ENCODE measurements at places on chromosomes 12 and 14.

GRCh38 chr14:20671597-20672283 is 12.6 kb upstream of the RNASE4 start:
- no peak overlapping the region for H3K4me3 ChIP-seq
- H3K36me3 ChIP-seq, result no peaks in the 10 kb centered on the region
- H3K4me1 ChIP-seq, result no peaks in the 10 kb centered on the region

DNA sequence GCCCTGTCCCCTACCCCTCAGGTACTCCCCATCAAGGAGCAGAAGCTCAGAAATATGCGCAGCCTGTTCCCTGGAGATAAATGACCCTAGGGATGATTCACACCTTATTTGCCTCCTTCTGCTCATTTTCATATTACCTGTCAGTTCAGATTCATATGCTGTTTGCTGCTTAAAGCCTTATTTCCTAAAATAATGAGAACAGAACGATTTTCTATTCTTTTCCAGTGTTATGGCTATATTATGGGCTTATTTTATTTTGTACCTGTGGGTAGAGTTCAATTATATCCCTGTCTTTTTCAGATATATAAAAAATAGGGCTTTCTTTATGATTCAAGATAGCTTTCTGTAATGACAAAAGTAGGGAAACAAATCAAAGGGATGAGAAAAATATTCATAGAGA is 224.8 kb downstream of the RPAP3 start:
- no peaks in the 10 kb centered on the region for H3K36me3 ChIP-seq
- no peak overlapping the region for H3K27ac ChIP-seq
- DNase-seq, result no peak
- H3K4me1 ChIP-seq, result no peaks in the 10 kb centered on the region

DNA sequence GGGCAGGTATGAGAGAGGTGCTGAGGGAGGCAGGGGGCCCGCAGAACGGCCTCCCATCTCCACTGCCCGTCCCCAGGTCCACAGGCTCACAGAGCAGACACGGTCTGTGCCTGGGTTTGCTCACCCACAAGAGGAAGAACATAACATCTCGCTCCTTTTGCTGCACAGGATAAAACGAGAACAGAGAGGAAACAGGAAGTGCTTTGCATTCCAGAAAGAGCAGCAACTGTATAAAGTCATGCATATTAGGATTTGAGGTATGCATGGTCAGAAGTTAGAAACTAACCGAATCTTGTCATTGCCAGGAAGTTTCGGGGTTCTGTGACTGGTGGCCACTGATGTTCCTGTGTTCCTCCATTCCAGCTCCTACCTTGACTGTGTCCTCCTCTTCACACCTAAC is 25.0 kb downstream of the NTF3 start:
- no peak for DNase-seq
- no peak overlapping the region for H3K27ac ChIP-seq
- H3K36me3 ChIP-seq, result no peaks in the 10 kb centered on the region
- peaks cover 7% of the 10 kb centered on the region for H3K4me1 ChIP-seq
- no peaks in the 10 kb centered on the region for H3K27me3 ChIP-seq

DNA sequence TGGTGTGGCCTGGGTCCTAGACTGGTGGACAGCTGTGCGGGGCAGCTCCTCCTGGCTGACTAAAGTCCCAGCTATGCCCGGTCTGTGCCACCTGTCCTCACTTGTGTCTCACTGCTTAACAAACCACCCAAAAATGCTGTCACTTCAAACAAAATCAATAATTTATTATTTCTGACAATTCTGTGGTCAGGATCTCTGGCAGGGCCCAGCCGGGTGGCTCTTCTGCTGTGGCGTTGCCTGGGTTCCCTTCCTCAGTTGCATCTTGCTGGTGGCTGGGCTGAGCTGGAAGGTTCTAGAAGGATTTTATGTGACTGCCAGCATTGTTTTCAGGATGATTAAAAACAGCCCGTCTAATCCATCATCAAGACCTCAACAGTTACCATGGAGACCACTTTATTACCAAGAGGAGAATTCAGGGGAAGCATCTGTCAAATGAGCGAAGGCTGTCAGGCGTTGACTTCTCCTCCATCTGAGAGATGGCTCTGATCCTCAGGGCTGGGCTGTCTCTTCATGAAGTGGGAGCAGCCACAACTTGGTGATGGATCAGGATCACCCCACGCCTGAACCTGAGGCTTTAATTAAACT is 280.6 kb upstream of the SFSWAP start:
- H3K4me1 ChIP-seq, result no peaks in the 10 kb centered on the region
- no peak overlapping the region for H3K27ac ChIP-seq
- no peaks in the 10 kb centered on the region for H3K36me3 ChIP-seq
- no peaks in the 10 kb centered on the region for H3K27me3 ChIP-seq

DNA sequence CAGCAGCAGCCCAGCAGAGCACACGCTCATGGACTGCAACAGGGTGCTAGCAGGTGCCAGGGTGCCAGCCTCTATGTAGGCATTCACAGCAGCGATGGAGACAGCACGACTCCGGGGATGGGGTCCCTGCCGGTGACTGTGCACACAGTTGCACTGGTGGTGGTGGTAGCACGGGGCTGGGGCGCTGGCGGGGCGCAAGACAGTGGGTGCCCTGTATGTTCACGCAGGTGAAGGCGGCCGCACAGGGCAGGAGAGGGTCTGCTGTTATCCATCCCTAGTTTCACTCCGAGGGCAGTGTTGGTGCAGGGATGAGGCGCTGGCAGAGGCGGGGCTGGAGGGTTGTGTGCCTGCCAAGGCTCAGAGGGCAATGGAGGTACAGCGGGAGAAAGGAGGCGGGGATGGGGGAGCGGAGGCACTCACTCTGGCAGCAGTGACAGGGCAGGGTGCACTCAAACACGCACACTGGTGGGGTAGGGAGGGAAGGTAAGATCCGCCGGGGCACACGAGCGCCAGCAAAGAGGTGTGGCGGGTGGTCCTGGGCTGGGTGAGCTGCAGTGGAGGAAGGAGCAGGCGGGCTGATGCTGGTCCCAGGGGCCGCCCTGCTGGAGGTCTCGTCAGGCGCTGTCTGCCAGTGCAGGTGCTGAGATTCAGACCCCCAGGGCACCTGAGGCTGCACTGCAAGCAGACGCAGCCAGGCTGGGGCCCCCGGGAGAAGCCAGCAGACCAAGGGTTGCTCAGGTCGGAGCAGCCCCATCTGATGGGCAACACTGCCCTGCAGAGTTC is 76.7 kb downstream of the GALC start:
- no peak overlapping the region for H3K4me3 ChIP-seq
- no peak for DNase-seq
- no peaks in the 10 kb centered on the region for H3K27me3 ChIP-seq
- H3K27ac ChIP-seq, result no peak overlapping the region
- no peaks in the 10 kb centered on the region for H3K36me3 ChIP-seq

GRCh38 chr12:69284131-69284530 is 44.8 kb downstream of the CPSF6 start:
- H3K4me3 ChIP-seq, result no peak overlapping the region
- no peak for DNase-seq
- no peaks in the 10 kb centered on the region for H3K4me1 ChIP-seq
- H3K36me3 ChIP-seq, result no peaks in the 10 kb centered on the region

DNA sequence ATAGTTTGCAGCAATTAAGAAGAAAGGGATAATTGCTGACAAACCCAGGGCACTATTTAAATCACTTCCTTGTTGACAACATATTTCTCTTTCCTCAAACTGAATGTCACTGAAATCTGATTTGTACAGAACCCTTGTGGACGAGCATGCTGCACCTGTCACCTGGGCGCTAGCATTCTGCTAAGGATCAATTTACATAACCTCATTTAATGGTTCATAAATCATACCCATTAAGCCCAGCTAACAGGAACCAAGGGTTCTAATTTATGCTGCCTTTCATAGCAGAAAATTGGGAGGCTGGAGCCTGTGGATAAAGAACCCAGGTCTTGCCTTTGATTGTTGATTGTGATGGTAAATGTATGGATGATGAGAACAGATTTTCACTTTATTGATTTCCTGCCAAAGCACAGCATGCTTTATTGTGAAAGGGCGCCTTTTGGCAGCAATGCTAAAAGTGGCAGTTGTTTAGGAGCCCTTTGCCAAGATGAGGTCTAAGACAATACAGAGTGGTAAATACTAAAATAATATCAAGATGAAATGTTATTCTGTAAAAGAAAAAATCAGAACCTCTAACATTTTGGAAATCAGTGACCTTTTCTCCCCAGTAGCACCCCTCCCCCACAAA is 95.4 kb downstream of the NKX2-1 start:
- no peak overlapping the region for H3K4me3 ChIP-seq
- no peak for DNase-seq
- H3K27ac ChIP-seq, result no peak overlapping the region
- H3K4me1 ChIP-seq, result no peaks in the 10 kb centered on the region

GRCh38 chr14:86104691-86105265 is 574.8 kb downstream of the FLRT2 start:
- no peaks in the 10 kb centered on the region for H3K27me3 ChIP-seq
- H3K36me3 ChIP-seq, result no peaks in the 10 kb centered on the region
- no peak overlapping the region for H3K27ac ChIP-seq
- H3K4me1 ChIP-seq, result peaks cover 14% of the 10 kb centered on the region
- H3K4me3 ChIP-seq, result no peak overlapping the region

DNA sequence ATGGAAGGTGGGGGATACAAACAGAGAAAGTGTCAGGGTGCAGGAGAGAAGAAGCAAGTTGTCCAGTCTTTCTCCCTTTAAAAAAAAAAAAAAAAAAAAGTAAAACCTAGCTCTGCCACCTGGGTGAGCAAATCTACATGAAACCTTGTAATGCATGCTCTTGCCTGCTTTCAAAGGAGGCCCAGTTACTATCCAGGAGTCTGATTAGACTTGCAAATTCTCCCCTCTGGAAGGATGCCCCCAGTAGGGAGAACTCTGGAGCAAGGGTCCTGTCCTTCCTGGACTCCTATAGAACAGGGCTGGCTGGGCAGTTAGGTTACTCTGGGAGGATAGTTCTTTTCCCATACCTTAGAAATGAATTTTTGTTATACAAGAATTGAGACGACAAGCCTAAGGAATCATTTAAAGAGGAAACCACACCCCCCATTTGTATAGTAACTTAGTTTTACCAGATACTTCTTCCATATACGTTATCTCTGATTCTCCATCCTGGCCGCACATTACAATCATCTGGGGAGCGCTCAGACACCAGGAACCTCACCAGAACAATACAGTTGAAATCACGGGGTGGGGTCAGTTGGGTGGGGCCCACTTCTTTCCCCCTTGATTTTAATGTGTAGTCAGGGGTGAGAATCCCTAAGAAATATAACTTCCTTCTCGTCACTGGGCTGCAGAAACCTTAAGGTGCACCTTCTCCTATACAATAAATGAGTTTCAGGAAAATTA is 30.5 kb downstream of the RAB35 start:
- peaks cover 20% of the 10 kb centered on the region for H3K4me1 ChIP-seq
- H3K27ac ChIP-seq, result peak overlapping the region; percentile 75
- H3K36me3 ChIP-seq, result no peaks in the 10 kb centered on the region

GRCh38 chr12:105092336-105092735 is 8.1 kb upstream of the ALDH1L2 start:
- no peak for DNase-seq
- no peak overlapping the region for H3K27ac ChIP-seq
- H3K4me3 ChIP-seq, result no peak overlapping the region
- H3K4me1 ChIP-seq, result no peaks in the 10 kb centered on the region

DNA sequence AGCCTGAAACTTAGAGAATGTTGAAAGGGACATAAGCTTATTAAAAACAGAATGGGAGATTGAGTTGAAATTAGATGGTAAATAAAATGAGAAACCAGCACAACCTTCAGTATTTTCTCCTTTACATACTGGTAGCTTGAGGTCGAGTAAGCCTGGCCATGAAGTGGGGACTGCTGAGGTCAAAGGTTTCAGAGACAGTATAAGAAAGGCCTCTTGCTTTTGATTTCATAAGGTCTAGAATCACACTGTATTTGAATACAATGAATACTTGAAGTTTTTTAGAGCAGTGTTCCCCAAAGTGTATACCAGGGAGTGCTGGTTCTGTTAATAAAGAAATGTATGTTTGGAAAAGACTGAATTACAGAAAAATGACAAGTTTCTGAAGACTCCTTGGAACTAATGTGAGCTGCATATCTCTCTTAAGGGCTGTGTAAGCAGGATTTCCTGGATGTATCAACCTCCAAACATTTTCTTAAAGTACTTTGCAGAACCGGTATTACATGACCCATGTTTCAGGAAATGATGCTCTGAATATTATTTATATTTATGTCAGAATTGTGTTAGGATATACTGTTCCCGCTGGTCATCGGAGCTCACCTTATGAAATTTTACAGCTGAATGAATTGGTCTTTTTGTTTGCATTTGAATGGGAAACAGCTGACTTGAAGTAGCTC is 85.0 kb downstream of the AKAP6 start:
- no peak overlapping the region for H3K4me3 ChIP-seq
- no peaks in the 10 kb centered on the region for H3K27me3 ChIP-seq

DNA sequence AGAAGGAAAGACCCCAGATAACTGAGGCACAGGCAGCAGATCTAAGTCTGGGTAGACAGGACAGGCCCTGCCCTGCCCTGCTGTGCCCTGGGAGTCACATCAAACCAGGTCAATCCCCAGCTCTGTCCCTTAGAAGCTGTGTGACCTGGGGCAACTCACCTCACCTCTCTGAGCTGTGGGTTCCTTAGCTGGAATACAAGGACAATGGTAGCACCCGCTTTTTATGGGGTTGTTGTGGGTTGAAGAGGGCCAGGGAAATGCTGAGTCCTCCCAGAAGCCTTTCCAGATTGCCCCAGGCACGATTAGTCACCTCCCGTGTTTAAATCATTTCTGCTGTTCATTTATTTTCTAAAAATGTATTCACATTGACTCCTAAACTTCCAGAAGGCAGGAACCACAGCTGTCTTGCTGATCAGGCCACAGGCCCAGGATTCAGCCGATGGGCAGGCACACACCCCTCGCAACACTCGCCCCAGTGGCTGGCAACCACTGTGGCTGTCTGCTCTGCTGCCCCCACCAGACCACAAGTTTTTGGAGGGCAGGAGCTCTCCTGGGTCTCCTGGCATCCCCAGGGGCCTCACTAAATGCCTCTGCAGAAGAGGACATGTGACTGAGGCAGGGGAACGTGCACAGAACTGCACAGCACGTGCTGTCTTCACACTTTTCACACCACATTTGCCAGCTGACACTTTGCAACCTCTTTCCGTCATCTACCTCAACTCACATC is 3.0 kb downstream of the SELPLG start:
- no peaks in the 10 kb centered on the region for H3K27me3 ChIP-seq
- H3K36me3 ChIP-seq, result peaks cover 13% of the 10 kb centered on the region
- peak; percentile 73 for DNase-seq
- H3K27ac ChIP-seq, result peak overlapping the region; percentile 95

GRCh38 chr14:45785240-45785639 is 532.2 kb upstream of the MIS18BP1 start:
- H3K27me3 ChIP-seq, result no peaks in the 10 kb centered on the region
- DNase-seq, result no peak
- no peaks in the 10 kb centered on the region for H3K4me1 ChIP-seq
